ENCODE measurements at places on chromosomes 11 and 22.

DNA sequence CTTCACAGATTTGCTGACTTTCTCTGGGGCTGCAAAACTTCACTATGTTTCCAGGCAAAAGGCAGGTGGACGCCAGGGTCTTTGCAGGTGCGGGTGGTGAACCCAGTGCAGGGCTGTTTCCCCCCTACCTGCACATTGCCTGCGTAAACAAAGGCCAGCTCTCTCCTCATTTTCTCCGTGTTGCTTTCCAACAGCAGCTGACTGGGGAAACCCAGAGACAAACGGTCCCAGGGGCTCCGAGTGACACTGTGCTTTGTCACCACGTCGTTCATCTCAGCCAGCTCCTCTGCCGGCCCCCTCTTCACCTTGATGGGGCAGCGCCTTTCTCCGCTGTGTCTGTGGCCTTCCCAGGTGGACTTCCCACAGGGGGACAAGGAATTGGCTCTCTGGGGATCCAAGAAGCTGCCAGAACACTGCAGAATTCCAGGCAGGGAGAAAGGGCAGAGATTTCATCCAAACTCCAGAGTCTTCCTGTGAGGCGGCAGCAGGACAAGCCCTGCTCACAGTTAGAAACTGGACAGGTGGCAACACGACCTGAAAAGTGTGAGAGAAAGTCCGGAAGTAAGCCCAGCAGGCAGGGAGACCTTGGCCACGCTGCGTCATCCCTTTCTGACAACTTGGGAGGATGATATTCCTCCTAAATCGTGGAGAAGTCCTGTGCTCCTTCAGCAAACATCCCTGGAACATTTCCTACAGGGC is 1493.7 kb downstream of the TBC1D22A start:
- DNase-seq: no peak

DNA sequence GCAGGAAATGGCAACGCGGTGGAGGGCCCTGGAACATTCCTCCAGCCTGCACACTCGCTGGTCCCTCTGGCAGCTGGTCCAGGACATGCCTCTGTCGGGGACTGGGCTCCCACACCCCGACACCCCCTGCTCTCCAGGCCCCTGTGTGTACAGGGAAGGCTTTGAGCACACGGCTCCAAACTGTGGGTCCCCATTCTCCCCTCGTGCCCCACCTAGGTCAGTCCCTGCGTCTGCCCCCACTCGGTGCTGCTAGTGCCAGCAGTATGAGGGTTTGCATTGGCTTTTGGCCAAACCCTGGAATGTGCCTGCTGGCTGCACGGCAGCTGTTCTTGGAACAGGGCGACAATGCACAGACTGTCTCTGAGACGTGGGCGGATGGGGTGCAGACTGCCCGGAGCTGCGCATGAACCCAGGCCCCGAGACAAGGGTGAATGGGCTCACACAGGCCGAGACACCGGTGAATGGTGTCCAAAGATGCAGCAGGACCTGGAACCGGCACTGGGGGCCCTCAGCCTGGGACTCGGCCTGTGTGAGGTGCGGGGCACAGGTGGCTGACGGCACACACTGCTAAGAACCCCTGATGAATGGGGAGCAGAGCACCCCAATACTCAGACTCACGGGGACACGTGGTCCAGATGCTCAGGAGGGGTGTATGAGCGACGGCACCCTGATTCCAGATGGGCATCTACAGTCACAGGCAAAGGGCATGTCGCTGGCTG is 7.5 kb upstream of the SYT8 start:
- peak; percentile 73 for DNase-seq

- no peak for DNase-seq
Observed at GRCh38 chr11:5701055-5701577, 11.5 kb downstream of the TRIM22 start.

DNA sequence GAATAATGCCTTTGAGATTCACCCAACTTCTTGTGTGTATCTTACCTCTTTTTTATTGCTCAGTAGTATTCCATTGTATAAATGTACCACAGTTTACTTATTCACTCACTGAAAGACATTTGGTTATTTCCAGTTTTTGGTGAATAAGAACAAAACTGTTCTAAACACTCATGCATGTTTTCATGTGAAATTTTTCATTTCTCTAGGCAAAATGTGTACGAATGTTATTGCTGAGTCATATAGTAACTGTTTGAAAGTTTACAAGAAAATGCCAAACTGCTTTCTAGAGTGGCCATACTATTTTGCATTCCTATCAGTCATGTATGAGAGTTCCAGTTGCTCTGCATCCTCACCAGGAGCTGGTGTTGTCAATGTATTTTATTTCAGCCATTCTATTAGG is 8.8 kb upstream of the EMSY start:
- no peak for DNase-seq

- no peak for DNase-seq
Observed at GRCh38 chr11:73225851-73226250, 7.8 kb downstream of the P2RY2 start.

DNA sequence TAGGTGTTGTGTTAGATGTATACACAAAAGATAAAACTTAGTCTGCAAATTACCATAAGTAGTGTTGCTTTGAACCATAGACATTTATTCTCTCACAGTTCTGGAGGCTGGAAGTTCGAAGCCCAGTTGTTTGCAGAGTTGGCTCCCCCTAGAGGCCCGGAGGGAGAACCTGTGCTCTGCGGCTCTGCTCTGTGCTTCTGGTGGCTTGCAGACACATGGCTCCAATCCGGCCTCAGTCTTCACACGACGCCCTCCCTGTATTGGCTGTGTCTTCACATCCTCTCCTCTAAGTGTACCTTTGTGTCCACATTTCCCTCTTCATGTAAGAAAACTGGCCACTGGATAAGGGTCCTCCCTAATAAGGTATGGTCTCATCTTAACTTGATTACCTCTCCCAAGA is 128.4 kb downstream of the OPCML start:
- no peak for DNase-seq

GRCh38 chr11:118009864-118010737 is 23.9 kb downstream of the IL10RA start:
- DNase-seq: no peak

DNA sequence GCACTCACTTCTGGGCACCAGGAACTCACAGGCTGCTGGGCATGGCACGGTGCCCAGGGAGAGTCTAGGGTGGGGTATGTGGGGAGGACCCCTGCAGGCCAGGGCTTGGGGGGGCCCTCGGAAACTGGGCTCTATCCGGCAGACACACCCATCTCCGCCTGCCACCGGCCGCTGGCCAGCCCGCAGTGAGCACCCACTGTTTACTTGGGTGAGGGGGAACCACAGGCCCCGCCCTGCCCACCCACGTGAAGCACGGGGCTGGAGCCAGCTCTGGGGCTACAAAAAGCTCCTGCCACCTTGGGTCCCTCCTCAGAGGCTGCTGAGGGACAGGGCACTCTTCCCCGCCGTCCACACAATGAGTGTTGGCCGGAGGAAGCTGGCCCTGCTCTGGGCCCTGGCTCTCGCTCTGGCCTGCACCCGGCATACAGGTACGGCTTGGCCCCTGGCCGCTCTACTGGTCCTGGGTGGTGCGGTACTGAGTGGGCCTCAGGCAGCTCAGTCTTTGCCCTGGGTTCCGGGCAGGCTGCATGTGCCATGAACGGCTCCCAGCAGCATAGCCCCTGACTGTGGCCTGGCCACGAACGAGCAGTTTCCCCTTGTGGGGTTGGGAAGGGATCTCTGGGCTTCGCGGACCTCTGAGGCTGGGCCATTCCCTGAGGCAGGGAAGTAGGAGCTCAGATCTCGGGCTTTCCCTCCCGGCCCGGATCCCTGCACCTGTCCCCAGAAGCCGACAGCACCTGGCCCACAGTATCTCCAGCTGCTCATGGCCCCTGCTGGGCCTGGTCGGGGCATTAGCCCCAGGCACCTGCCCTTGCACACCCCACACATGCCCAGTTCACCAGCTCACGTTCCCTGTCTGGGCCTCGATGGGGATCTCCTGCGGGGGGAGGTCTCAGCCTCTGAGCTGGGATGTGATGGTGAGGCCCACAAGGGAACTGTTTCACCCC is at the start of gene MUC5AC:
Gene MUC5AC (plus strand): TSS at position 309 of the 947 bp plus-strand sequence. CDS start 47 bp downstream, at position 356.
- DNase-seq: no peak

DNA sequence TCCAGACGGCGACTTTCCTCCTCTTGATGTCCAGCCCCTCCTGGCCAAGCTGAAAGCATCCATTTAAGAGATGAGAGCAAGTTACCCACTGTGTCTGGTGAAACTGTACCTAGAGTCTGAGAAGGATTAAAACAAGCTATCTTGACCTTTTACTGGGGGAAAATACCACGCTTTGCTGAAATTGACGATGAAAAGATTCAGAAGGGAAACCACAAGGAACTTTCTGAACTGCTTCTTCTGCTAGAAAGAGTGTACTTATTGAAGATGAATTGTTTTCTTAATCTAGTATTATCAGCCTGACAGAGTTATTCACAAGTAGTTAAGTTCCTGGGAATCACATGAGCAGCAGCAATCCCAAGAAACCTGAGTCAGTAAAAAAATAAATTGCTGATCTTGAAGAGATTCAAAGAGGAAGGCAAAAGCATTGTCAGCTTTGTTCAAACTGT is 13.1 kb upstream of the MS4A6A start:
- no peak for DNase-seq

- DNase-seq: no peak
Observed at GRCh38 chr11:10400856-10401255, 54.2 kb upstream of the AMPD3 start.

GRCh38 chr11:59158206-59159068 is 13.5 kb upstream of the DTX4 start:
- DNase-seq: peak; percentile 34

DNA sequence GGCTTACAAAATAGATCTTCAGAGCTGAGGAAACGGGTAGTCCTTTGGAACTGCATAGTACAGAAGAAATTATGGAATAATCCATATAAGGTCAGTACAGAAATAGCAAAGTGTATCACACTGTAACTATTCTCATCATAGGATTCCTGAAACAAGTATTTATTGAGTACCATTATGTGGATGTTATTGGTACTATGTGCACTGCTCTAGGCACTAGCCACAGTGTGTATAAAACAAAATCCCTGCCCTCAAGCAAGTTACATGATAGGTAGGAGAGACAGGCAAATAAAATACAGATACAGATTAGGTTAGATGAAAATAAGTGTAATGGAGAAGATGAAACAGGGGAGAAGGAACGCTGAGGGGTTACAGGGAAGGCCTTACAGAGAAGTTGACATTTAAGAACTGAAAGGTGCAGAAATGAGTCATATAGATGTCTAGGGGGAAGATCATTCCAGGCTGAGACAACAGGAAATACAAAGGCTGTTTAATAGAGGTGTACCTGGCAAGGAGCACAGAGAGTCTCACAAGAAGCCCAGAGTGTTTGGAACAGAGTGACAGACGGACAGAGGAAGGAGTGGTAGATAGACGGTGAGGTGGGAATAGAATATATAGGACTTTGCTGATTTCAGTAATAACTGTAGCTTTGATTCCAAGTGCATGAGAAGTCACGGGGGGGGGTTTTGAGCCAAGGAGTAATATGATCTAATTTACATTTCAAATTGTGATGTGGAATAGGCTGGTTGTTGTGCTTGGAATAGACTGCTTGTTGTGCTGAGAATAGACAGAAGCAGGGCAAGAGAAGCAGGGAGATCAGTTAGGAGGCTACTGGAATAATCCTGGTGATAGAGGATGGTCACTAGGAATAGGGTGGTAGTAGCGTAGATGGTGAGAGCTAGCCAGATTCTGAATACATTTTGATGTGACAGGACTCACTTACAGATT is 13.7 kb downstream of the RNF141 start:
- peak; percentile 42 for DNase-seq

All from Caki2 (cell line).